NCI-H446 treated with DMSO at 0.1 percent for 48 hours (cell line): ENCODE measurements at places on chromosomes 1 and 21.

DNA sequence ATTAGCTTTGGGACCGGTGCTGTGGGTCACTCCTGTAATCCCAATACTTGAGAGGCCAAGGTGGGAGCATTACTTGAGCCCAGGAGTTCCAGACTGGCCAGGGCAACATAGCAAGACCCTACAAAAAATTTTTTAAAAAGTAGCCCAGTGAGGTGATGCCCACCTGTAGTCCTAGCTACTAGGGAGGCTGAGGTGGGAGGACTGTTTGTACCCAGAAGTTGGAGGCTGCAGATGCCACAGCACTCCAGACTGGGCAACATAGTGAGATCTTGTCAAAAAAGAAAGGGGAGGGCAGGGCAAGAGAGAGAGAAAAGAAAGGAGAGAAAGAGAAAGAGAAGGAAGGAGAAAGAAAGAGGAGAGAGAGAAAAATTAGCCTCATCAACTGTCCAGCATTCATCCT lies 6.3 kb downstream of the ITSN1 start:
- no peak for DNase-seq

- no peak for DNase-seq
Observed at GRCh38 chr1:108502624-108503023, 52.5 kb downstream of the NBPF6 start.

DNA sequence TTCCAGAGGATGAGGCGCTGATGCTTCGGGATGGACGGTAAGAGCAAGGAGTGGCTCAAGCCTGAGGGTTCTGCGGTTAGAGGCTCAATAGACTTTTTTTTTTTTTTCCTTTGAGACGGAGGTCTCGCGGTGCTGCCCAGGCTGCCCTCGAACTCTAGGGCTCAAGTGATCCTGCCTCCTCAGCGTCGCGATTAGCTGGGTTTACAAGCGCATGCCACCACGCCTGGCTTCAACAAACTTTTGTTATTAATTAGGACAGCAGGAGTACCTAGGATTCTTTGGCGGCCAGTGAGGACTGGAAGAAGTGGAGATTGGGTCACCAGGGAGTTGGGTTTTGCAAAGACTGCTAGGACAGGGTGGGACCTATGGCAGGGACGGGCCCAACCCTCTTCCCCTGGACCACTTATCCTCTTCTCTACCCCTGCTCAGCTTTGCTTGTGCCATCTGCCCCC lies 587 bp downstream of the SCNM1 start:
- no peak for DNase-seq

- peak; percentile 79 for DNase-seq
Observed at GRCh38 chr1:221845650-221846371, 103.9 kb upstream of the DUSP10 start.

- no peak for DNase-seq
Observed at GRCh38 chr1:11730429-11730891, 5.5 kb upstream of the AGTRAP start.

DNA sequence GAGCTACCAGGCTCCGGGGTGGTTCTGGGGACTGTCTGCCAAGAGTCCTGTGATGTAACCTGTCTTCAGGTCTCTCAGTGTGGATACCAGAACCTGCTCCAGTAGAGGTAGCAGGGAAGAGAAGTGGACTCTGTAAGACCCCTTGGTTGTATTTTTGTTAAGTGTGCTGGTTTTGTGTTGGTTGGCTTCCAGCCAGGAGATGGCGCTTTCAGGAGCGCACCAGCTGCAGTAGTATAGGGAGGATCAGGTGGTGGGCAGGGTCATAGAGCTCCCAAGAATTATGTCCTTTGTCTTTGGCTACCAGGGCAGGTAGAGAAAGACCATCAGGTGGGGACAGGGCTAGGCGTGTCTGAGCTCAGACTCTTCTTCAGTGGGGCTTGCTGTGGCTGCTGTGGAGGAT lies 1147.2 kb upstream of the ADGRL4 start:
- DNase-seq = no peak

DNA sequence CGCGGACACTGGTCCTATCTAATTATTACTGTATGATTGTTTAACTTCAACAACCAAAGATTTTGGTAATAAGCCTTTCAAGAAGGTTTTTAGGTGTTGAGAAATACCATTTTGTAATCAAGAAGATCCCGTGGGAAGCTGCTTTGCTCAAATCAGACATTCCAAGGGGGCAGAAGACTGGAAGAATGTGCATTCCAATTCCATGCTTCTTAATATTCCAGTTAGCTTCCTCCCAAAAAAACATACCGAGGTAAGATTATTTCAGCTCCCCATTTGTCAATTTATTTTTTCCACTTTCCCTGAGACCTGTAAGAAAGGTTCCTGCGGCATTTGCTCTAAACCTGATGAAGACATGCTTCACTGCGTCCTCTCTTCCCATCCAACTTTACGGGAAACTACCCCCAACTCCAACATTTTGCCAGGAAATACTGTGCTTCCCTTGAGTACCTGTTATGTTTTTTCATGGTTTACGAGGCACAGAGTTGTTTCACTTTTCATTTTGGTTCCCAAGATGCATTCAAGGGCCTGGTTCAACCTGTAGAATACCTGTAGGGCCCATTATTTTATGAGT lies 4.1 kb downstream of the CNN3 start:
- no peak for DNase-seq

GRCh38 chr1:153192697-153193096 lies 10.5 kb upstream of the LELP1 start:
- no peak for DNase-seq

- DNase-seq = peak; percentile 11
Observed at GRCh38 chr1:229058729-229059128, 212.2 kb upstream of the RAB4A start.

GRCh38 chr1:216983823-216984222 lies 260.6 kb upstream of the ESRRG start:
- no peak for DNase-seq

- DNase-seq = no peak
Observed at GRCh38 chr1:85911742-85912141, 203.5 kb upstream of the ZNHIT6 start.

DNA sequence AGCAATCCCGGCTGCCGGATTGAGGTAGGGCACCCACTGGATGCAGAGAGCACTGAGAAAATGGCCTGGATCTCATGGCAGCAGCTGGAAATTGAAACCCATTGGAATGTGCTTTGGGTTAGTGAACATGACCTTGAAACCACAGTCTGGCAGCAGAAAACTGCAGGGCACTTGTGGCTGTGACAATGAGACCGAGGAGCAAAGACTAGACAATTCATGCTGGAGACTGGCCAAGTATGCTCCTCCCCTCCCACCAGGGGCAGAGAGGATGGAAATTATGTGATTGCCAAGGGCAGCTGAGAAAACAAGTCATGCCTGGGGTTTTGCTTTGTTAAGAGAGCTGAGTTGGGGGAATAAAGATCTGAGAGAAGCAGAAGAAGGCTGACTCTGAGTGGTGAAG lies 60.7 kb downstream of the ZNF697 start:
- no peak for DNase-seq

GRCh38 chr1:57329001-57329527 lies 94.8 kb downstream of the DAB1 start:
- DNase-seq = no peak

DNA sequence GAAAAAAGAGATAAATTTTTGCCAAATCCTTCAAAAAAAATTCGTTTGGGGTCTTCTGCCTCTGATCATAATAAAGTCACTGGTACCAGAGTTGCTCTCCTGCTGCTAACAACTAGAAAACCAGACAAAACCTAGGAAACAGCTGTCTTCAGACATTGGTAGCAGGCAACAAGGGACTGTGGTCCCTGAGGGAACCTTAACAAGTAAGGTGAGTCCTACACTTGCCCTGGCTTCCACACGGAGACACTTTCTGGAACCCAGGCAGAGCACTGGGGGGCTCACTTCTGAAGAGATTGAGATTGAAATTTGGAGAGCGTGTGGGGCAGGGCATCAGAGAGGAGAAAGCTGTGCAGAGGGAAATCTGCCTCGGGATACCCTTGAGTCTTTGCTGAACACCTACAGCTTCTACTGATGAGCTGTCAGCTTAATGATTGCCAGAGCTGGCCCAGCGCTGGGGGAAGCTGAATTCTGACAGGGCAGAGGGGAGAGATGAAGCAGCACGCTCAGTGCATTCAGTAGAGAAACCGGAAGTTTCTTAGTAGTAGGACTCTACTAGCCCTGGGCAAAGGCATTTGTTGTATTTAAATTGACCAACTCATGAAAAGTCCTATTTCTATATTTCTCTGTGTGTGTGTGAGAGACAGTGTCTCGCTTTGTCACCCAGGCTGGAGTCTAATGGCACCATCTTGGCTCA lies 18.5 kb upstream of the FAM89A start:
- DNase-seq = no peak

GRCh38 chr1:14878951-14879350 lies 274.6 kb upstream of the TMEM51 start:
- no peak for DNase-seq

DNA sequence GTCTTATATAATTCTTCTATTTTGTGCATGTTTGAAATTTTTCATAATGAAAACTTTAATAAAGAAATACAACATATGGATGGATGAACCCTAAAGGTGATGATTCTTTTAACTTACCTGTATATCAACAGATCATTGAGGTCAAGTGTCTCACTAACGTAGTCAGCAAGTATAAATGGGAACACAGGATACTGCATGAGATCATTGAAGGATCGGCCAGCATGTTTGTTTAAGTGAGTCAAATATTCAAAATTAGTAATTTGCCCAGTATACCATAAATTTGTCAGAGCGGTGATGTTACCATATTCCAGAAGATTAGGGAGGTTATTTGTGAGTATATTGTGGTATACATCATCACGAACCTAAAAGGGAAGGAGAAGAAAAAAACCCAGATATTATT lies 71.0 kb upstream of the GNG4 start:
- DNase-seq = no peak

DNA sequence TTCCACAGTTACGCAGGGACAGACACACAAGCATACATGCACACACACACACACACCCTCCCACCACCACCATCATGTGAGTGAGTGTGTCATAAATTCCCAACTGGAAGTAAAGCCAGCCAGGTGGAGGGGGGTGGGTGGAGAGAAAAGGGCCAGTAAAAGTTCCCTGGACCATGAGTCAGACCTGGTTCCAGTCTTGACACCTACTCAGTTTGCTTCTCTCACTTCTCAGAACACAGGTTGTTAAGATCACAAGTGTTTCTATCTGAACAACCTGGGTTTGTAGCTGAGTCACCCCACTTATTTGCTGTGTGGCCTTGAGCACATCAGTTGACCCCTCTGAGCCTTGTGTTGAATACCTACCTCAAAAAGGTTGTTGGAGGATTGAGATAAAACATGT lies 9.6 kb downstream of the EPHA10 start:
- no peak for DNase-seq
